Stimulated activated CD8-positive, alpha-beta memory T cell treated with anti-CD3 and anti-CD28 coated beads, Interleukin-7, amount 100 ng/mL, for 1 hour (primary cell): ENCODE measurements at places on chromosomes 4 and X.
A peak's percentile ranks its signal among the peaks of the same experiment; 100 is the strongest.

GRCh38 chrX:7689791-7690412 is 153.1 kb upstream of the VCX start:
- DNase-seq: no peak

GRCh38 chr4:86967798-86968197 is 33.0 kb downstream of the AFF1 start:
- no peak for DNase-seq

- no peak for DNase-seq
Observed at GRCh38 chr4:91092398-91092980, 965.3 kb downstream of the CCSER1 start.

GRCh38 chrX:39402158-39402557 is 600.9 kb downstream of the MID1IP1 start:
- no peak for DNase-seq

GRCh38 chrX:107775000-107775733 is 420 bp downstream of the TSC22D3 start:
- no peak for DNase-seq

GRCh38 chr4:35934320-35934981 is 309.9 kb downstream of the ARAP2 start:
- no peak for DNase-seq

GRCh38 chr4:114694770-114695169 is 96.2 kb downstream of the UGT8 start:
- no peak for DNase-seq

DNA sequence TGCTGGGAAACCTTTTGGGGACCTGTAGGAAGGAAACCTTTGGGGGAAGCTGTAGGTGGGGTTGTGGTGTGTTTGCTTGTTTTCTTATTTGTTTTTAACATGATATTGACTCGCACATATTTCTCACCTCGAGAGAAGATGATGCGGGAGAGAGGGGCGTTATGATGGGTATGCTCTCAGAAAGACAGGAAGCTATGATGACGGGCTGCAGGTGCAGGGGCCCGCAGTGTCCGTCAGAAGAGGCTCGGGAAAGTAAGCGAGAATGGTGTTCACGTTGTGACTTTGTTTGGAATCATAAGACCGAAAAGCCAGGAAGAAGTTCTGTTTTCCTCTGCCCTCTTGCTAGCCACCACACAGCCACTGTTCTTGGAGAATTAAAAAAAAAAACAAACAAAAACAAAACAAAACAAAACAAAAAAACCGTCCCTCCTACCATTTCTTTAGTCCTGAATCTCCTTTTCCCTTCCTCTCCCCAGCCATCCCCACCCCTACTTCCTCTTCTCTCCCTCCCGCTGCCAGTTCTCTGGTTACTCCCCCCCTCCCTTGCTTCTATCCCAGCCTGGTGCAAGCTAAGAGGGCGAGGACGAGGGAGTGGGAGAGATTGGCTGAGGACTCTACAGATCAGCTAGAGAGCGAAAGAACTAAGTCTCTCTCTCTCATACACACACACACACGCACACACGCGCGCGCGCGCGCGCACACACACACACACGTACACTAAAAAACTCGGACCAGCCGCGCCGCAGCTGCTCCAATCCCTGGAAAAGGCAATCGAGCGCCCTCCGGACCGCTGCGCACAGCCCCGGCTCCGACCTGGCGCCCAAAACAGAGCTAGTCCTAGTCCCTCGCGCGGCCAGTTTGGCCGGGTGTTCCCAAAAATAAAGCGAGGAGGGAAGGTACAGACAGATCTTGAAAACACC is at the start of gene BMP3:
Gene BMP3 (plus strand): TSS at position 648 of the 920 bp plus-strand sequence. CDS start 577 bp downstream, outside the sequence.
- no peak for DNase-seq

DNA sequence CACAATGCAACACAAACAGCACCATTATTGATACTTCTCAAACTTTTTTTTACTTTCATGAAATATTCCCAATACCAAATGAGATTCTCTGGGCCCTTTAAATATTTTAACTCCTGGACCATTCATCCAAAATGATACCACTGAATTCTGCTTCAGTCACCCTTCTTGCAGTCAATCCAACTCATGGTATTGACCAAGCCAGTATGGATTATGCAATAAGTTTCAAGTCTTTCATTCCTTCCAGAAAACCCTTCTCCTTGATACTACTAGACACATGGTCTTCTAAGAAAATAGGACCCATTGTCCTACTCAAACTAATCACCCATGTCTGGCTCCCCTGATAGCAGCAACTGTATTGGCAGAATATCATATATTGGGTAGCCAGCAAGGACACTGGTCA is 23.0 kb downstream of the ZNF721 start:
- no peak for DNase-seq

- DNase-seq: no peak
Observed at GRCh38 chrX:9859711-9860555, 73.7 kb downstream of the SHROOM2 start.

DNA sequence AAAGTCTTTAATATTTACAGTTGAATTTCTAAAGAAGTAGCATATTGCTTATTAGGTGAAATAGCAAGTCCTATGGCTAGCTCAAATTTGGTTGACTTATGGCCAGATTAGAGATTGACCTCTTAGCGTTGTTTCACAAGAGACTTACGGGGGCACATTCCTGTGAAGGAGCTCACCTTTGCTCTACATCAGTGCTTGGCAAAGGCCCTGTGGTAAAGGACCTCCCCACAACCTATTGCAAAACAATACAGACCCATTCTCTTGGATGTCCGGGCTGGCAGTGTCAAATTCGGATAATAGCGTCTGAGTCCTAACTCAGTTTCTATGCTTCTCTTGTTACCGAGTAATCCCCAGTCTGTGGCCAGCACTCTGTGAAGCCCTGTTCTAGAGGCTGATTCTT is 10.9 kb downstream of the PDHA1 start:
- no peak for DNase-seq

GRCh38 chr4:185167234-185167633 is 24.2 kb downstream of the SLC25A4 start:
- no peak for DNase-seq

- DNase-seq: no peak
Observed at GRCh38 chr4:86159216-86159615, 200.6 kb downstream of the MAPK10 start.

- no peak for DNase-seq
Observed at GRCh38 chr4:154424810-154425484, 66.7 kb downstream of the DCHS2 start.

GRCh38 chrX:48957477-48957826 is at the start of gene OTUD5:
TSS of gene OTUD5 (minus strand) at chrX:48957607. CDS start at chrX:48957570, 37 bp downstream.
- DNase-seq: peak; percentile 40

DNA sequence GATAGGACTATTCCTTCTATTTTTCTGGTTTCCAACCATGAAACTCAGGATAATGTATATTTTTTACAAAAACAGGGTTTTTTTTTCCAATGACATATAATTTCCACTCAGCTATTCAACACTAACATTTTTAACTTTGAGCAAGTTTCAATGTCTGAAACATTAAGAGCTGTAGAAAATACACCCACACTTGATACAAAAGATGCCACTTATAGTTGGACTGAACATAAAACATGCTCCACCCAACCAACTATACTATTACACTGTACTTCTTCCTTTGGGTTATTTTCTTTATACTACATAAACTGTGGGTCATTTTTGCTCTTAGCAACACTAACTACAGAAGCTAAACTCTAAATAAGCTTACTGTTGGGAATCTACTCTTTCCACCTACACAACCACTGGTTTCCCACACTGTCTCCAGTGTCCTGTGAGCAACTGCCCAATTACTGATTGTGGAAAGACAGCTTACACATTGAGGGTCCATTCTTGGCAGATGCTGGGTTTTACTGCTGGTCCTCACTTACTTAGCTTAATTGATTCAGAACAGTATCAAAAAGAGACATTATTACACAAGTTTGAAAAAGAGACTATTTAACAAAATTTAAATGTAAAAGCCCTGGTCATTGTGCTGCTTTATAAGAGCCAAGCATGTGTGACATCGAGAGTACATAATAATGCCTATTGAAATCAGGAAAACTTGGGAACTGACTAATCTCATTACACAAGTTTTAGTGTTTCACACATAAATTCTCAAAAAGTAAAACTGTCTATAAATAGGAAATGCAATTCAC is 6.3 kb downstream of the AMMECR1 start:
- DNase-seq: no peak

DNA sequence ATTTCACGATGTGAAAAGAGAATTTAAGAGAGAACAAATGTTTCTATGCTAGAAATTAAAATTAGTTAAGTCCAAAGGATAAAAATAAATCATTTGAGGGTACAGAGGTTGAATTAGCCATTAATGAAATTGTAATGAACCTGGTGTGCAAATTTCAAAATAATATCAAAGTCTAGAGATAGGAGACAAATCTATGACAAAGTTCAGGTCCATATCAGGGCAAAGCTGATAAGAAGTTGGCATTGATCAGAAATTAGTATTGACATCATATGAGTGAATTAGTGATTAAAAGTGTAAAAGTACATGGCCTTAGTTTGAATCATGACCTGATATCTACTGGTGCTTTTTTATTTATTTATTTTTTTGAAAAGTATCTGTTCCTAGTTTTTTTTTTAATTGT is 33.8 kb upstream of the UGT2A3 start:
- DNase-seq: no peak

GRCh38 chrX:135185795-135186443 is 14.7 kb upstream of the CT55 start:
- DNase-seq: no peak
